AG09319 (cell line): ENCODE measurements at places on chromosomes 2 and 18.
A peak's percentile ranks its signal among the peaks of the same experiment; 100 is the strongest.

- DNase-seq: no peak
Measured at GRCh38 chr2:85949280-85949679, 60.5 kb upstream of the ST3GAL5 start.

DNA sequence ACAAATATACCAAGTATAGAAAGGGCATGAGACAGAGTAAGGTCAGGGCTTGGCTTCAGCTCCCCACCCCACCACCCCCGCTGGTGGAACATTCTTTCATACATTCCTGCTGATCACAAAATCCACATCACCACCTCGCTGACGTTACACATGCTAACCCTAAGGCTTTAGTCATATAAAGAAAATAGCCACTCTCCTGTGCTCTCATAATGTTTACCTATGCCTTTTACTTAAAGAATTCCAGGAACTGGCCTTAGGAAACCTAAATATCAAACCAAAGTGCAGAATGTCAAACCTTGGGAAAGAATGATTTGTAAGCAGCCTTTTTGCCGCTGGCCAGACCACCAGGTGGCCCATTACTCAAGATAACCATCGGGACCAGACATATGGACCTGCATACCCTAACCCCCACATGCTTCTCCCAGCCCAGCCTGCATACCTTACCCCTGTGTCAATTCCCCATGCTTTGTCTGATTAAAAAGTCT is 136.3 kb upstream of the SLC39A10 start:
- DNase-seq: peak; percentile 29

DNA sequence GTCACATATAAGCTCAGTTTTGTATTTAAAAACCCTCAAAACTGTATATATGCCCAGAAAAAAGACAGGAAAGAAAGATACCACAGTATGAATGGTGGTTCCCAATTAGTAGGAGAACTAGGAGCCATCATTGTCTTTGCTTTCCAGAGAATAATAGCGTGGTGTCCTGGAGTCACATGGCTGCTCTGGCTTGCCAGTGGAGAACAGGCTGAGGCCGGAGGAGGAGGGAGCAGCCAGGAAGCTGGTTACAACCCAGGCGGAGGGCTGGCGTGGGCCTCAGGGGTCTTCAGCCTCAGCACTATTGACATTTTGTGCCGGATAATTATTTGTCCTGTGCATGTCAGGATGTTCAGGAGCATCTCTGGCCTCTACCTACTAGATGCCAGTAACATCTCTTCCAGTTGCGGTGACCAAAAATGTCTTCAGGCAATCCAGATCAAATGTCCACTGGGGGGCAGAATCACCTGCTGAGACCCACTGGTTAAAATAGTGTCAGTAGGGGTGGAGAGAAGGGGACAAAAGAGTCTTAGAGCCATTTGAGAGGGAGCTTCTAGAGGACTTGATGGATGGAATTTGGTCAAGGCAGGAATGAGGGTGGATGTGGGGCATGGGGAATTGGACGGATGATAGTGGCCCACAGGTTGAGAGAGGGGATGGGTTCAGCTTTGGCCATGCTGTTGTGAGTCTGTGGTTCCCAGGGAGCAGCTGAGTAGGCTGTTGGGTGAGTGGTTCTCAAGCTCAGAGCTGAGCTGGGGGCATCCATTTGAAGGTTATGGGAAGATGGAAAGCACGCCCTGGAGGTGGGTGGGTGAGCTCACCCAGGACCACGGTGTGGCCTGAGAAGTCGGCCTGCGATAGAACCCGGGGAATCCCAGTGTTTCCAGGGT is 144.9 kb downstream of the AGAP1 start:
- no peak for DNase-seq

- DNase-seq: peak; percentile 22
Measured at GRCh38 chr2:149908726-149909683, 321.4 kb upstream of the MMADHC start.

DNA sequence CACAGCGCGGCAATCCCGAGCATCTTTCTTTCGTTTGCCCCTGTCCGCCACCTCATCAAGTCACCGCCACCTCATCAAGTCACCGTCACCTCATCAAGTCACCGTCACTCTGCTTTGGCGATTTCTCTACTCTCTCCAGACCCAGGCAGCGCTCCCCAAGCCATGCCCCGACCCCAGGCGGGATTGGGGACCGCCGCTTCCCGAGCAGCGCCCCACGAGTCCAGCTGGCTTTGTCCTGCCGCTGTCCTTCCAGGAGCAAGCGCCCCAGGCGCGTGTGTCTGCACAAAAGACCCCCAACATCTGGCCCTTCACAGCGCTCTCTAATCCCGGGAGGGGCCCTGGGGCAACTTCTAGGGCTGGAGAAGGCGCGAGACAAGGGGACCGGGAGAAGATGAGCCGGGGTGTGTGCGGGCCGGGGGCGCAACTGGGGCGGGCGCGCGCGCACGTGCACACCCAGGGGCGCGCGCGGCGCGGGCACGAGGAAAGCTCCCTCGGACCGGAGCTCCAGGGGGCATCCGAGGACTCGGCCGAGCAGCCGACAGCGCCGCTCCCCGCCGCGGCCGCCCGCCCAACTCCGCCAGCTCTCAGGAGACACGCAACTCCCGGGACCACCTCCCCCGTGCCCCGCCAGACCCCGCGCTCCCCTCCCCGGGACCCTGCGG is 633 bp upstream of the RNF152 start:
- DNase-seq: no peak

DNA sequence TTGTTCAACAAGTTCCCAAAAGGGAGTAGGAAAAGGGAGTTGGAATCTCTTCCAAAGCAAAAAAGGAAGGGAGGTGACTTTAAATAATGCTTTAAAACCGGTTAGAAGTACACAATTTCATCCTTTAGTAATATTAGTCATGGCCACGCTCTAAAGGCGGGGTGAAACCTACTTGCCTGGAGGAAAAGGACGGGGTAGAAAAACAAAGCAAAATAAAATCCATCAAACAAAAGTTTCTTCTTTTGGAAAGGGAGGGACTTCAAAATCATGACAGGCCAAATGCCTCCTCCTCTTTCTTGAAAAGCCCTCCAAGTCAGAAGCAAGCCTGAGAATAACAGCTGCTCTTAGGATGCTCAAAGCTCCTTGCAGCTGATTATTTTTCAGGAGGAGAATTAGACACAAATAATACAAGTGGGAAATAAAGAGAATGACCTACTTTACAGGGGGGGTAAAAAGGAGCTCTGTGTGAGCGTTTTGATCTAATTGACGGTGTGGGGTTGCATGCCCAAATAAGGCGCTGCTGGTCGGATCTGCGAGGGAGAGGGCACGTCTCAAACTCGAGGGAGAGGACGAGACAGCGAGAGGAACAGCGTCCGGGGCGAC is 1.8 kb upstream of the NPAS2 start:
- DNase-seq: no peak

DNA sequence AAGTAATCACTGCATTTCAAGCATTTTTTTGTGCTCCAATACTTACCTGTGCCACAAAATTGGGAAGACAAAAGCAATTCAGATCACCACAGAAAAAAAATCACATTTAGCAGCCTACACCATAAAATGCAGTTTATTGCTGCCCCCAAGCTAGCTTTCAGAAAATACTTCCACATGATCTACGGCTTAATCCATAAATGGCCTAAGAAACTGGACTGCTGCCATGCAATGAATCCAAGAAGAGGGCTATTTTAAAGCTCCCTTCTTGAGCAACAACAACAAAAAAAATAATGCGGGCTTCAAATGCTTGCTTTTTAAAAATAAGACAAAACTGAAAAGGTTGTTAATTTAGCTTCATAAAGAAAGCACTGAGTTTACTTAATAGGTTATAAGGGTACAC is 272.3 kb downstream of the RAD51AP2 start:
- DNase-seq: no peak

GRCh38 chr2:159090514-159091201 is 122.2 kb downstream of the TANC1 start:
- no peak for DNase-seq

- no peak for DNase-seq
Measured at GRCh38 chr2:222054813-222055212, 244.0 kb downstream of the PAX3 start.

DNA sequence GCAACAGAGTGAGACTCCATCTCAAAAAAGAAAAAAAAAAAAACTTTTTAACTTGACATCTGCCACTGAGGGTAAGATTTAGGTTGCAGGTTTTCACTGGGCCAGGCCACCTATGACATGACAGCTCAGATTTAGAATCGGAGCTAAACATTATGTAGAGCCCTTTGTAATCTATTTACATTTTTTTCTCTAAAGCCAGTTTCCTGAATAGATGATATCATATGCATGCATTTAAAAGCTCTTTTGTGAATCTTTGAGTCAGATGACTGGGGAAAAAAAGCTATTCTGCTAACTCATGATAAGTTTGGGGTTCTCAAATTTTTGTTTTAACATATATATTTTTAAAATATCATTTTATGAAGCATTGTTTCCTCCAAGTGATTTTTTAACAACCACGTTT is 21.3 kb downstream of the PRKAG3 start:
- no peak for DNase-seq

- DNase-seq: no peak
Measured at GRCh38 chr18:6564950-6565814, 150.5 kb upstream of the L3MBTL4 start.

DNA sequence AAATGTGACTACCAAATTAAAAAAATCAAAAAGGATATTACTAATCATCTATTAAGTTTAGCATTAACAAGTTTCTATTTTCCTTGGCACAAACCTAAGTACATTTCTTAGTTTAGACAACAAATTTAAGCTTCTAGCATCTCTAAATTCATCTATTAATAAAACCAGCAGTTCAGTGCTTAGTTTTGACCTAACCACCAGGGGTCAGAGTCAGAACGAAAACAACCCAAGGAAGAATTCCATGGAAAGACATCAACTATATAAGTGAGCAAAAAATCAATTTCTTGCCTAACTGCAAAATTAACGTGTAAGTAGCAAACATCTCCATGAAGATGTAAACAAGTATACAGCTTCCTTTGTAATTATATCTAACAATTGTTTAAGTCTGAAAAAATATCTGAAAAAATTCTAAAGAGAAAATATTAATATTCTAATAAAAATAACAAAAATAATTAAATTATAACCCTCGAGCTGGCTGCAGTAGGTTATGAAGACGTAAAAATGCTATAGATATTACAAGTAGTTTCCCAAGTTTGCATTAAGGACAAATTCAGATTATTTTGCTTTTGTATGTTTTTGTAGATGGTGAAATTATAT is 83.7 kb downstream of the CERKL start:
- no peak for DNase-seq

GRCh38 chr2:107132070-107132469 is 246.1 kb upstream of the ST6GAL2 start:
- no peak for DNase-seq

DNA sequence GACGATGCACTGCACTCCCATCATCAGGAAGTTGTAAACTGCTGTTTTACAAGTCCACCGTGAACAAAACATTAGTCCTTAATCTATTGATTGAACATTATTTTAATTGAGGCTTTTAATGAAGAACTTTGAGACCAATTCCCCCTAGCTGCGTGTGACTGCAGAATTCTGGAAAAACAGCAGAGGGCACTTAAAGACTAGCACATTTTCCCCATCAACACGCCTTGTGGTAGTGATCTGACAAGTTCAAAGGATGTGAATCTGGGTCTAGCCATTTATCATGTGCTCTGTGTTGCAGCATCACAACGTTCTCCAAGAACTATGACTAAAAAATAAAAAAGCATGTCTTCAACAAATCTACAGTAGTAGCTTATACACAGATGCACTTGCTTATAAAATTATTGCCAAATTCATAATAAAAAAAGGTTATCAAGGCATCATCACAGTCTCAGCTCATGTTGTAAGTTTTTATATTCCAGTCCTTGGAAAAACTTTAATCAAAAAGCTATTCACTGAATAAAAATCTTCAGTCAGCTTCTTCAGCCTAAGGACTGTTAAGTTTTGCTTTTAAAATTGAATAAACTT is 35.8 kb downstream of the SKOR2 start:
- DNase-seq: peak; percentile 19

- no peak for DNase-seq
Measured at GRCh38 chr2:26685989-26686839, 6.3 kb upstream of the KCNK3 start.

GRCh38 chr18:38900445-38900844 is 1334.8 kb upstream of the CELF4 start:
- DNase-seq: no peak

- DNase-seq: no peak
Measured at GRCh38 chr2:26179446-26179913, 6.6 kb downstream of the GAREM2 start.

GRCh38 chr2:176076063-176076462 is 7.7 kb downstream of the EVX2 start:
- DNase-seq: no peak

- no peak for DNase-seq
Measured at GRCh38 chr2:214514704-214515103, 103.8 kb downstream of the VWC2L start.

DNA sequence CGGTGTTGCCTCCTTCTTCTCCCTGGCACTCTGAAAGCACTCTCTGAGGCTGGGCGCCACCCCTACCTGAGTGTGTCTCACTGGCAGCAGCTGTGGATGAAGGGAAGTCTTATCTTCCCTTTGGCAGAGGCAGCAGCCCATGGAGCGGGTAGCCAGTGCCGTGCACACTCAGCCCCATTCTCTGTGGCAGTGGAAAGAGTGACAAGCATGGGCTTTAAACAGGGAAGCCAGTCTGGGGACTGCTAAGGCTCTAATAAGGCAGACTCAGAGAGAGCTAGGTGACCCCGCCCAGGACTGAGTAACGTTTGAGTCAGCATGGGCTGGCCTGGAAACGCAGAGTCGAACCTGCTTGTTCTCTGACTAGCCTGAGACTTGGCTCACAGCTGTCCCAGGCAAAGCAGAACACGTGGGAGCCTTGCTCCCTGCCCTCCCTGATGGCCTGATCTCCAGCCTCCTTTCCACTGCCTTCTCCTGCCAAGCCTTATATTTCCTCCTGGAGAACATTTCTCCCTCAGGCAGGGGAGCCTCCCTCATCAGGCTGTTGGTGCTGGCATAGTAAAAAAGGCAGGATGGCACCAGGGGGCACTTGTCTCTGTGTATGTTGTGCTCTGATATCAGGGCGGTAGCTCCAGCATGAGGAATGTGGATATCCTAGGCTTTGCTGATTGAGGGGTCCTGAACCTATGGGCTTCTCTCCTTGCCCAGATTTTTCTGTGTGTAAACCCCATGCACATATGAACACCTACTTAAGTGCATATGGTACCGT is 93.9 kb upstream of the LGALSL start:
- DNase-seq: peak; percentile 56

GRCh38 chr2:57330447-57330846 is 716.2 kb upstream of the VRK2 start:
- DNase-seq: no peak

- DNase-seq: peak; percentile 40
Measured at GRCh38 chr18:48161191-48161910, 230.9 kb upstream of the SMAD2 start.

- DNase-seq: no peak
Measured at GRCh38 chr2:118325321-118325955, 237.2 kb downstream of the INSIG2 start.

GRCh38 chr2:70508711-70509462 is 44.7 kb downstream of the TGFA start:
- DNase-seq: no peak

DNA sequence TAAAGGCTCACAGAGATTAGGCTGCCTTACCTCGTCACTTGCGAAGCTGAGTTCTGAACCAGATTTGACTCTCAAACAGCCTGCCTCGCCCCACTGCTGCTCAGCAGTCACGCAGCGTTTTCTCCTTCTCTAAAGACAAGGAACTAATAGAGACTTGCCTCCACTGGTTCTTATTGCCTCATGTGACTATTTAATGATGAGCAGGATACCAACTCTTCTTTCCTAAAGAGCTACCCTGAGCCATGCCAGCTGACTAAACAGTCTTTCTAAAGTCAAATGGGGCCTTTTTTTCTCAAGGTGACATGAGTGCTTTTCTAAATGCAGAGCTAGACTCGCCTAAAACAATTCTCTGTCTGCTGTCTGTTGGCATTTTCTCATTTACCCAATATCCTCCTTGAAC is 147.5 kb downstream of the NCKAP5 start:
- DNase-seq: no peak

- DNase-seq: no peak
Measured at GRCh38 chr2:121159291-121160071, 125.5 kb downstream of the TFCP2L1 start.
